ENCODE measurements at places on chromosomes 1 and 21. TPM values are rescaled to one million over a fixed set of nuclear protein-coding genes. Genes with fewer than 3 reads are reported as not detected.

Gene SLC35A3
- polyA plus RNA-seq, result 8.5 TPM

Gene GATAD2B
- polyA plus RNA-seq, result 4.8 TPM

DNA sequence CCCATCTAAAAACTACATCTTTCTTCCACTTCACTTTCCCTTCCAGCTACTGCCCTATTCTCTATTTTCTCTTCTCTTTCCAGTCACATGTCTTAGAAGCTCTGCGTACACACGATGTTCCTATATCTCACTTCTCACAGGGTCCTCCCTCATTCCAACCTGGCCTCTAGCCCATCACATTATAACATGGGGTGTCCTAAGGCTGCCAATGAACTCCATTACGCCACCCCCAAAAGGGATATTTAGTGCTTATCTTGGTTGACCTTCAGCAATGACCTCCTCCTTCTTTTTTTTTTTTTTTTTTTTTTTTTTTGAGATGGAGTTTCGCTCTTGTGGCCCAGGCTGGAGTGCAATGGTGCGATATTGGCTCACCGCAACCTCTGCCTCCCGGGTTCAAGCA is 38.2 kb upstream of the FAM89A start:
- DNase-seq, result no peak

GRCh38 chr1:237471377-237471776 is 419.3 kb downstream of the ZP4 start:
- no peak for DNase-seq

DNA sequence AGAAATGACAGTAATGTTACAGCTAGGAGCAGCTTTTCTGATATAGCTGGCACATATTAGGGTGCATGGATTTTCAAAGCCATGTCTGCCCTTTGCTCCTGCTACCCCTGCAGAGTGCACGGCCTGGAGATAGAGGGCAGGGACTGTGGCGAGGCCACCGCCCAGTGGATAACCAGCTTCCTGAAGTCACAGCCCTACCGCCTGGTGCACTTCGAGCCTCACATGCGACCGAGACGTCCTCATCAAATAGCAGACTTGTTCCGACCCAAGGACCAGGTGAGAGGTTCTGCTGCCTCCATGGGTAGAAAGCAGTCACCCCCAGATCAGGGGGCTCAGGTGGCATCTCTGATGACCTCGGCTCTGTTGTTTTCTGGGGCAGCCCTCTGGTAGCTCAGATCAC is 9.8 kb downstream of the MTARC1 start:
- no peak for DNase-seq

DNA sequence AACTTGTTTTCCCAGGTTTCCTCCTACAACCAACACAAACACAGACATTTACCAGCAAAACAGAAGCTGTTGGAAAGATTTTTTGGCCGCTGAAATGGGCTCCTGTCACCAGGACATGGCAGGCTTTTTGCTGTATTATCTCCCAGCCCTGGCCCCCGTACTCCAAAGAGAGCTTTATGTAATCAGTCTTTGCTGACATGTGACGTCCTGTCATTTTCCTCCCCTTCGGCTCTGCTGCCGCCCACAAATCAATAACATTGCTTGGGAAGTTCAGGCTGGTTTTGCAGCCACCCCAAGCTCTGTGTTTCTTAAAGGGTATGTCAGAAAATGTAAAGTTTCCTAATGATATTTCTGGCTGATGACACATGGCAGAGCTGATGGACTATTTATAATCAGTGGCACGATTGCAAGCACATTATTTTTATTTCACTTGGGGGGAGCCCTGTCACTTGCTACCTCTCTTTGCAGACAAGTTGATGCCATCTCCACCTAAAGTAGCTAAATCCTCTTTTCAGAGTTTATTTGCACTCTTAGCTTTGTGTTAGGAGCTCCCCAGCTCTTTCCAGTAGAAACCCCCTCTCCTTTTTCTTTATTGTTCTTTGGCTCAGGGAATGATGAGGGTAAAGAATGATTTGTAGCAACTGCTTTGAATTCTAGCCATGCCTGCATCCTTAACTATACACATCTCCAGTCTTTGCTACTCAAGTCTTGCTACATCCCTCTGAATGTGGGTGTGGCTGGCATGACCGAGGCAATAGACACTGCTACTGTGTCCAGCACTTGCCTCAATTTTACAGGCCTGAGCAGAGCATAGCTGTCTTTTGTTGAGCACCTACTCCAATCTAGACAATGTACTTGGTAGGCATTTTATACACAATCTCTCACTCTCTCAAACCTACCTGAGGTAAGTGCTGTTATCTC is 67.3 kb downstream of the ELAVL4 start:
- no peak for DNase-seq

- no peak for DNase-seq
These were observed 6.6 kb downstream of the SDC3 start for GRCh38 chr1:30901798-30902581.

- DNase-seq, result no peak
These were observed at the start of gene MANEAL for GRCh38 chr1:37793773-37794371. Gene MANEAL (plus strand): TSS chr1:37793847. CDS start chr1:37794183, 336 bp downstream.

- no peak for DNase-seq
These were observed 51.0 kb downstream of the NME7 start for GRCh38 chr1:169316556-169316955.

DNA sequence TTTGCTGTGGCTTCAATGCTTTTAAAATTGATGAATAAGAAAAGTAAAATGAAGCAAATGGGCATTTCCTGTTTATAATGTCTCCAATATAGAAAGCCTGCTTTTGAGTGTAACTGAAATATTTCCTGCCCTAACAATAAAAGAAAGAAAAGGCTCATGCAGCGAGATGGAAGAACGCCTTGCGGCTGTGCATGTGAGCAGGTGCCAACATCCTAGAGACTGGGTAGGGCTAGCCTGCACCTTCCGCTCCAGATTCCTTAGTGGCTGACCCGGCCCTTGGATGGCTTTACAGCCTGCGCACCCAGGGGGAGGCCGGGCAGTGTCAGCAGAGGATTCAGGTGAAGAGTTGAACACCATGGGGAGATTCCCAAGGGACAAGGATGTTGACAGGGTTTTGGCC is 21.8 kb downstream of the CNIH3 start:
- no peak for DNase-seq

DNA sequence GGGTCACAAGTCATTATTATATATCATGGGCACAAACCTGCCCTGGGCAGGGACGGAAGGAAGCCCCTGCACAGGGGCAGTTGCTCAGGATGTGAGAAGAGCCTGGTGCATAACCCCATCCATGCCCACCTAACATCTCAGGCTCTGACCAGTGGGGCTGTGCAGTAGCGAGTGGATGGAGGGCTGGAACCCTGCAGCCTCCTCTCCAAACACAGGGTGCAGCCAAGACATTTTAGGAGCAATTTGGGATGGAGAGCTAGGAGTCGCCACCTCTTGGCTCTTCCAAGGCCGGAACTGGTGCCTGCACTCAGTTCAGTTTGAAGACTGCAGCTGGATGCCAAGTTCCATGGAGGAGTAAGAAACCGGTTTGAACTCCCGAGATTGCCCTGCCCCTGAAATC is 2.8 kb downstream of the MX1 start:
- DNase-seq, result no peak

- DNase-seq, result no peak
These were observed 974.8 kb downstream of the ADGRL2 start for GRCh38 chr1:82775406-82776000.

GRCh38 chr1:28775121-28775942 is 36.6 kb upstream of the OPRD1 start:
- no peak for DNase-seq

DNA sequence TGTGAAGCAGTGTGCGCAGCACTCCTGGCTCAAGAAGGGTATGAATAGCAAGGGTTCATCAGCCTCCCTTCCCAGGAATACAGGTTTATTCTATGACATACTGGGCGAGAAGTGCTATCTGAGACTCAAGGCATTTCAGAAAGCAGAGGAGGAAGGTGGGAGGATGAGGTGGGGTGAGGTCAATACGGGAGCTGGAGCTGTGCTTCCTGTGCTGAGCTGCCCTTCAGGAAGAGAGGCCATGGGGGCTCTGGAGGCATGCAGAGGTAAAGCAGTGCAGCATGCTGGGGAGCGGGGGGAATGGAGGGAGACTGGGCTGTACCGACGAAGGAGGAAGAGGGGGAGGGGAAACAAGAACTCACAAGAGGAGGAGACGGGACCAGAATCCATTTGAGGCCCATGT is 717.6 kb downstream of the PTPRU start:
- no peak for DNase-seq

DNA sequence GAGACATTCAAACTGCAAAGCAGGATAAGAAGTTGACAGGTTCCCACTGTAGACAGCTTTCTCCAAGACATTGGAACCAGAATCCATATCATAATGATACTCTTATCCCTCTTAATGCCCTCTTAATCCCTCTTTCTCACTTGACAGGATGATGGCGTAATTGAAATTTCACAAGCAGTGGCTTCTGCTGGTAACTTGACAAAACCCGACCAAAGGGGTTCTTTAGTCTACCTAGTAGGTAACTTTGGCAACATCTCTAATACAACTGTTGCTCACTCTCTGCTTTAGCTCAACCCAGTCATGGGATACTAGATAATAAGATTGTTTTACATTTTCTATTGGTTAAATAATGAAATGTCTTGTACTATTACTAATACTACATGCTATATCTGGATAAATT is 34.7 kb downstream of the S100A10 start:
- no peak for DNase-seq

GRCh38 chr1:182656842-182657397 is 27.5 kb downstream of the RGS8 start:
- no peak for DNase-seq

GRCh38 chr1:111468717-111469100 is 5.1 kb upstream of the C1orf162 start:
- no peak for DNase-seq

- no peak for DNase-seq
These were observed 32.4 kb downstream of the STYXL2 start for GRCh38 chr1:167126317-167126716.

DNA sequence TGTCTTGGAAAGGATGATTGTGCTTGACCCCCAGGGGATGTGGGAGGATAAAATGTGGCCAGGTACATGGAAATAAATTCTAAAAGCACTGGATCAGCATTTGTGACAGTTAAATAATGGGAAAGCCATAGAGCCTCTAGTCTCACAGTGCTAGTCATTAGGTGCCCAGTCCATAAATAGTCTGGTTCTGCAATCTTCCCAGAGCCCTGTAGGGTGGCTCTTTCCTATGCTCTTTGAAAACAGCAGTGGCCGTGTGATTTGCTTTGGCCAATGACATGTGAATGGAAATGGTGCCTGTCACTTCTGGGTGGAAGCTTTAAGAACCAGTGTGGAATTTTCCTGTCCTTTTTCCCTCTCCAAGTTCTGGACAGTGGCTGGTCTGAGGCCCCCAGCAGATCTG is 113.2 kb downstream of the TRABD2B start:
- DNase-seq, result no peak

Measured in AG04450 (cell line).